ENCODE measurements at places on chromosomes 2 and 18.

DNA sequence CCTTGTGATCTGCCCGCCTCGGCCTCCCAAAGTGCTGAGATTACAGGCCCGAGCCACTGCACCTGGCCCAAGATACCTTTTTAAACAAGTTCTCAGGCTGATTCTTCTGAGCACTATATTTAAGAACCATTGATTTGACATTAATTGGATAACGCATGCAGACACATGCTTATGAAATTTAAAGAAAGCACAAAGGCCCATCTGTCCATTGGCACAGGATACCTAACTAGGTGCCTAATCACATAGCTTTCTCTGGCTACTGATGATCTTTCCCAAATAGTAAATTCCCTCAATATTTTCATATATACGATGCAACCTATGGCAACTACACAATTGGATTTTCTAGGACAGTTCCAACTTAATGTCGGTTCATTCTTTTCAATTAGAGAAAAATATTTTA lies 62.5 kb upstream of the STAM2 start:
- DNase-seq = no peak

DNA sequence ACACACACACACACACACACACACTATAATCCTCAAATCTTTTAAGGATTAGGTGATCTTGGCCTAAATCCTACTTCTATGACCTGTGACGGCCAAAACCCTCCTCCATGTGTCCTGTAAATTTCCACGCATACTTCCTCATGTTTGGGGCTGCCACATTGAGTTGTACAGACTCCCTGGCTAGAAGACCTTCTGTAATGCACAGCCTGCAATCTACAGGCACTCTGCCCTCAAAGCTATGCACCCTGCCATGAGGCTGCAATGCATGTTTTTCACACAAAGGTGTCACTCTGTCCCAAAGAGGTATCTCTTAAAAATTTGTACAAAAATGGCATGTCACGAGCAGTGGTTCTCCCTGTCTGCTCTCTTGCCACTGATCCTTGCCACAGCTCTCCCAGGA lies 26.4 kb upstream of the B4GALT6 start:
- DNase-seq = no peak

- no peak for DNase-seq
These were observed 59.7 kb downstream of the EPC2 start for GRCh38 chr2:148704247-148704646.

- no peak for DNase-seq
These were observed 148.7 kb downstream of the CABLES1 start for GRCh38 chr18:23283916-23284430.
